ENCODE measurements at places on chromosomes 16 and 17.

- no peak for DNase-seq
These were observed 32.6 kb downstream of the RTN4RL1 start for GRCh38 chr17:1992541-1992940.

GRCh38 chr17:41635121-41636097 is 11.0 kb upstream of the KRT17 start:
- no peak for DNase-seq

GRCh38 chr17:1008008-1008761 is 11.3 kb downstream of the TIMM22 start:
- no peak for DNase-seq

- DNase-seq: no peak
These were observed 53.3 kb downstream of the USP22 start for GRCh38 chr17:20989481-20989880.
